ENCODE measurements at places on chromosomes 5 and 9.
A peak's percentile ranks its signal among the peaks of the same experiment; 100 is the strongest.

- no peak for DNase-seq
Measured at GRCh38 chr9:19160085-19160484, 32.8 kb upstream of the PLIN2 start.

DNA sequence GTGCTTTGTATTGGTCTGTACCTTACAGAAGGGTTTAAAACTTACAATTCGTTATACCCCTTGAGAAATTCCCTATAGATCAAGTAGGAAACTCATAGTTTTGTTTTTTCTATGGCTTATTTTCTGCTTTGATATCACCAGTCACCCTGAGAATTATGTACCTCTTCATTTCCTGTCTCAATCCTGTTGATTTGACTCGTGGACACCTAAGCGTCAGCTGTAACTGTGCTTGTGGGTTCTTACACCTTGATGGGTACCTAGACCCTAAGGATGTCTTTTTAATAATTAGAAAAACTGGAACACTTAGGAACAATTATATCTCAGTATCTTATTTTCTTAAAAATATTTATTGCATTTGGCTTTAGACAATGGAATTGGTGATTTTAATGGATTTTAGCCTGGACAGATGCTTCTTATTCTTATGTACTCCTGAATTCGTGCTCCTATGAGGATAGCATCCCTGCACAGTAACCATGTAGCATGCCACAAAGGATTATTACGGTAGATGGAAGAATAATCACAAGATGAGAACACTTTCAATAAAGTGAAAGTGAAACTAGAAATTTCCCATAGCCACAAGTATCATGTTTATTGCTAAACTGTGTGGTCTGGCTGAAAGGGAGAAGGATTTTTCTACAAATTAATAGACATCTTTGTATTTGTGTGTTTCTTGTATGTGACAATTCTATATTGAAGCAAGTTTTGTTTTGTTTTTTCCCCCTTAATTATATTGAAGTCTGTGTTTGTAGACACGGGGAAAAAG is 1920.3 kb upstream of the WWC1 start:
- no peak for DNase-seq

- no peak for DNase-seq
Measured at GRCh38 chr5:173736374-173736773, 119.9 kb upstream of the BOD1 start.

GRCh38 chr5:132420706-132421272 is 51.3 kb downstream of the SLC22A5 start:
- DNase-seq, result no peak

- no peak for DNase-seq
Measured at GRCh38 chr5:150163547-150164059, 3.0 kb upstream of the CDX1 start.

- DNase-seq, result peak; percentile 29
Measured at GRCh38 chr5:11792621-11793020, 111.6 kb downstream of the CTNND2 start.

GRCh38 chr5:138565100-138565821 is 9.9 kb downstream of the HSPA9 start:
- no peak for DNase-seq

GRCh38 chr5:95554331-95554646 is 488 bp downstream of the SKIC3 start:
- DNase-seq, result no peak

DNA sequence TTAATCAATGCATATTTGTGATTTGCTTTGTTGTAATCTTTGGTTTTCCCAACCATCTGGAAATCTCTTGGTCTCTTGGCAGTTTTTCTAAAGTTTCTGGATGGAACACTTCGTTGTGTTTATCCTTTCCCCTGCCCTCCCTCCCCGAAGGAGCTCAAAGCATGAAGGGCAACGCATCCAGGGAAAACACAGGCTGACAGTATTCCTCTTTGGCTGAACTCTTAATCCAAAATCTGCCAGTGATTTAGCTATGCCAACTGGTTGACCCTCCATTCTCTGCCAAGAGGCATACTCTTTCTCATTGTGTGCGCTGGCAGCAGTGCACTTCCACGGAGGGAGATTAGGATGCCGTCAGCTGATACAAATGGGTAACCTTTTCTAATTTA is 20.5 kb downstream of the ZBTB34 start:
- peak; percentile 42 for DNase-seq

GRCh38 chr9:77954666-77955015 is 77.0 kb downstream of the GNAQ start:
- DNase-seq, result no peak

DNA sequence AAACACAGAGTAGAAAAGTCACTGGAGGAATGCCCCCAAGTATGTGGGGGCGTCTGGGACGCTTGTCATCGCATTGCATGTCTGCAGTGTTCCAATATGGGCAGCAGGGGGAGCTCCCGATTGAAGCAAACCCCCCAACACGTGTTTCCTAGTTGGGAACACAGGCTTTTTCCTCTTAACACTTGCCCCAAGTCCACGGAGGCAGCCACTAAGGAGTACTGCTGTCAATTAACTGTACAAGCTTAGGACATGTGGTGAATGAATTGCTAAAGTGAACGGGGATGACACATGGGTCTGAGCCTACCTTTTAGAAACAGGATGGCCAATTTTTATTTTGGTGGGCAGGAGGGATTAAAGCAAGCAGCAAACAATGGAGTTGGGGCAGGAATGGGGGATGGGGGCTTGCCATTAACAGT is 2.2 kb downstream of the GABRB2 start:
- no peak for DNase-seq

- no peak for DNase-seq
Measured at GRCh38 chr5:2697041-2697440, 54.4 kb downstream of the IRX2 start.

- no peak for DNase-seq
Measured at GRCh38 chr9:38761339-38761738, 41.4 kb upstream of the FAM240B start.

DNA sequence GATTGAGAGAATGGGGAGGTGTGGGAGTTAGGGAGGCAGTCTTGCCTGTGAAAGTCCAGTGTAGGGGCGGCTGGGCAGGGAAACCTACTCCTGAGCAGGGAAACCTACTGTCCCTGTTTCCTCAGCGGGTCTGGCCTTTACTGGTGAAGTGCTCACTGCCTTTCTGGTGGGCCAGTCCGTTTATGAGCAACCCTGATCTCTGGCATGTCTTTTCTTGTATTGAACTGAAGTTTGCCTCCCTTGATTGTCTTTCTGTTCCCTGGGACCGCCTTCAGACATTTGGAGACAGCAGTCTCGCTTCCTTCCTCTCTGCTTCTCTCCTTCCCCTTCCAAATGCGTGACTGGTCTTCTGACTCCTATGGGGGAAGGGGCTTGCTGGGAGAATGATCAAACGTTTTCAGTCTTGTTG is 2.9 kb downstream of the SNX18 start:
- DNase-seq, result no peak

DNA sequence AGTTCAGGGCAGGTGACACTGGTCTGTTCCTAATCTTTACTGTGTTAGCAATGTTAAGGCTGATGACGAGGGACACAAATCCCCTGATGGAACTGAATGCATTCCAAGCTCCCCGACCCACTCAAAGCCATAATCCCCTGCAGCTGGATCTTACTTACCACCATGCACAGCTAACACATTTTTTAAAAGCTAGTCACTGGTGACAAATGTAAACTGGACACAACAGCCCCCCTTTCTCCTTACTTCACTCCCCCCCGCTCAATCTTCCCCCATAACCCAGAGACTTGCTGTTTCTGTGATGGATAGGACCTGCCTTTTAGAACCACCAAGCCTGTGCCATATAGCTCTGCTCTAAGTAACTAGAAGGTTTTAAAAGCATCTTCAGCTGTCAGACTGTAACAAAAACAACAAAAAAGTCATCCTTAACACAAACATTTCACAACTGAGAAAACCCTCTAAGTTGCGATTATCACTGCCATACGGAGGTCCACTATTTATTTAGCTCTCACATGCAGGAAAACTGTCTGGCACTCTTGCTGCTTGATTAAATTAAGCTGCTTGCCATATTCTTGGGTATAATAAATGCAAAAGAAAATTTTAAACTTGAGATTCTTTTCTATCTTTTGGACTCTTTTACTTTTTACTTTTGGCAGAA is 44.4 kb downstream of the BNC2 start:
- DNase-seq, result no peak

DNA sequence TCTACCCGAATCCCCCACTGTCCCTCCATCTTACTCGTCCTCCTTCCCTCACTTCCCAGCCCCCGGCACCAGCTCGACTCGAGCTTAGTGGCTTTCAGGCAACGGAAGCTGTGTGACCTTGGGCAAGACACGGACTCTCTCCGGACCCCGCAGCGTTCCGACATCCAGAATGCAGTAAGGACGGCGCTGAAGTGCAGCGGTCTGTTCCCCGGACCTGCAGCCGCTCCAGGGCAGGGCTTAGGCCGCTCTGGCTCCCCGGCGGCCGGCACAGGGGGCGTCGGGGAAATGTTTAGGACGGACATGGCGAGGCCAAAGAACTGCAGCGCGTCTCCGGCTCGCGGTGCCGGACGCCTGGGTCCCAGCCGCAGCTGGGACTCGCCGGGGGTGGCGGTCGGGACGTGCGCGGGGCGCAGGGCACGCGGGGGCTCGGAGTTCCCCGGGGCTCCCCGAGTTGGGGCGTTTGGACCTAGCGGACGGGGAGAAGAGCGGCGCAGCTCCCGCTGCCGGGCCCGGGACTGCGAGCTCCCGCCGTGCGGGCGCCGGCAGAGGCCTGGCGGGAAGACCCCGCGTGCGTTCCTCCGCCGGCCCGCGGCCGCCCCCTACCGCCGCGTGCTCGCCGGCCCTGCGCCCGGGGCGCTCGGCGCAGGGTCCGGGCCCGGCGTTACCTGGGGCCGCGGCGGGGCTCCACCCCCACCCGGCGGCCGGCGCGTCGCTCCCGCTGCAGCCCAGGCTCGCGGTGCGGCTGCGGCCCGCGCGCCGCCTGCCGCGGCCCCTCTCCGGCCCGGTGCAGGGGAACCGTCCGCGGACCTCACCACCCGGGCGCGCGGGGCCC is 5.6 kb upstream of the RNF44 start:
- DNase-seq, result no peak

DNA sequence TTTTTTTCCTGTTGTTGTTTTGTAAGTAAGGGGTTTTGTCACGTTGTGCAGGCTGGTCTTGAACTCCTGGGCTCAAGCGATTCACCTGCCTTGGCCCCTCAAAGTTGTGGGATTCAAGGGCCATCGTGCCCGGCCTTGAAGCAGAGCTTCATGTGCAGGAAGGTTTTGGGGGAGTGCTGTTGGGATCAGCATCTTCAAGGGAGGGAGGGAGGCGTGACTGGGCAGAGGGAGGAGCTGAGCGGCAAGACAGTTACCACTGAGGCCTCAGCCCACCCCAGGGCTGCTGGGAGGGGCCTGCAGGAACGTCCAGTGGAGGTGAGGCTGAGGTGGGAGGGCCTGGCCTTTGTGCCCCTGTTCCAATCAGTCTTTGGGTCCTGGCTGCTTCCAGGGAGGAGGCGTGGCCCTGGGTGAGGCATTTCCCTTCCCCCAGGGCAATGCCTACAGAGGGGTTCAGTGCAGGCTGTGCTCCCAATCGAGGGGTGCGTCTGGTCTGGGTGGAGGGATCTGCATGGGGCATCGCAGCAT is 21.4 kb downstream of the OR2V1 start:
- no peak for DNase-seq

GRCh38 chr9:13146840-13147239 is 132.7 kb downstream of the MPDZ start:
- DNase-seq, result no peak

- DNase-seq, result no peak
Measured at GRCh38 chr5:63768221-63768620, 194.0 kb downstream of the HTR1A start.

GRCh38 chr5:73974871-73975360 is 348.9 kb downstream of the ARHGEF28 start:
- DNase-seq, result no peak

- no peak for DNase-seq
Measured at GRCh38 chr5:58544926-58545325, 37.9 kb upstream of the RAB3C start.

GRCh38 chr5:5342784-5343183 is 79.7 kb upstream of the ICE1 start:
- DNase-seq, result no peak

DNA sequence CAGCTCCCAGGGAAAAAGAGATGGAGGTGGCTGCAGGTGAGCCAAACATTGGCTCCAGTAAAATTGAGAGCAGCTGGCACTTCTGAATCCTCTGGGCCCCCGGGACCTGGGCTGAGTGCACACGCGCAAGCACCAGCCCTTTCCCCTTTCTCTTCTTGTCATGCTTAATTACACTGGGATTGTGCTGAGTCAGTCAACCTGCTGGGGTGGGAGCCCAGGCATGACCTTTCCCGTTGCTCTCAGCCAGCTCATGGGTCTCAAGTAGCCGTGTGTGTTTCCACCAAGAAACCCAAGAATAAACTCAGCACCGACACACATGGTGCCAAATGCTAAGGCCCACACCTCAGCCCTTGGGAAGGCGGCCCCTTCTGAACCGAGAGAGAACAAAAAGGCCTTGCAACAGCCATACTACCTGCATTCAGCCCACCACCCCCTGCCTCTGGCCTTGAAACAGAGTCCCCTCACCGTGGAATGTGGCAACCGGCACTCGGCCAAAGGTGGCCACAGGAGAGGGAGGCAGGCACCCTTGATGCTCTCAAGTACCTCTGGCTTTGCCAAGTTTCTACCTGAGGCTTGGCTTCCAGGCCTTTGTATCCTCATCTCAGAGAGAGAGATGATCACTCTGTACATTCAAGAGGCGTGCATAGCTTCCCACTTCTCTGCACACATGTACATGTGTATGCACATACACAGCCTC is 28.1 kb downstream of the SLIT3 start:
- no peak for DNase-seq

GRCh38 chr5:116810951-116811350 is 236.3 kb upstream of the SEMA6A start:
- DNase-seq, result no peak

DNA sequence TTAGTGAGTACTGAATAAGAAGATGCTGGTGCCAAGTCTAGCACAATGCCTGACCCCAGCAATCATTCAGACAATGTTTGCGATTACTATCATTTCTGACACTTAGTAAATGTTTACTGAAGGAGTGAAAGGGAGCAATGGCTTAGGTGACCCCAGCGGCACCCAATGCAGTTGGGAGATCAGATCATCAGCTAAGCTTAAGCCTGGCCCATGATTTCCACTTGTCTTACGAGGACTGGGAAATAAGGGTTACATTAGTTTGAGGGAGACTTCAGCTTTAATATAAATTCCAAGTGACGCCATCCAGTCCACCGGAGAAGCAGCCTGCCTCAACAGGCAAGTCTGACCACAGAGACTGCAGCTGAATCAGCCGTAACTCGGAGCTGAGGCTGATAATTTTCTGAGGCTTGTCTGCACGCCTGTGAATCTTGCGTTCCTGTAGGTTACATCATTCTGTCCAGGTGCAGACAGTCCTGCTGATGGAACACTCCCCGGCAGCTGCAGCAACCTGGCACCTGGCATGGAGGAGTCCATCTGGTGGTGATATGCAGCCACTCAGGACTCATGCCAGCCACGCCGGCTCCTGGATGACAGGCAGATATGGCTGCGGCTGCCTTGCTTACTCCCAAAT is 34.9 kb upstream of the FGF1 start:
- no peak for DNase-seq

GRCh38 chr5:148482697-148483462 is 99.1 kb downstream of the FBXO38 start:
- no peak for DNase-seq

GRCh38 chr9:104885818-104886709 is 41.9 kb downstream of the ABCA1 start:
- no peak for DNase-seq

All from anterior cingulate cortex (tissue), 58 donors.